ENCODE measurements at places on chromosomes 6 and 20.

DNA sequence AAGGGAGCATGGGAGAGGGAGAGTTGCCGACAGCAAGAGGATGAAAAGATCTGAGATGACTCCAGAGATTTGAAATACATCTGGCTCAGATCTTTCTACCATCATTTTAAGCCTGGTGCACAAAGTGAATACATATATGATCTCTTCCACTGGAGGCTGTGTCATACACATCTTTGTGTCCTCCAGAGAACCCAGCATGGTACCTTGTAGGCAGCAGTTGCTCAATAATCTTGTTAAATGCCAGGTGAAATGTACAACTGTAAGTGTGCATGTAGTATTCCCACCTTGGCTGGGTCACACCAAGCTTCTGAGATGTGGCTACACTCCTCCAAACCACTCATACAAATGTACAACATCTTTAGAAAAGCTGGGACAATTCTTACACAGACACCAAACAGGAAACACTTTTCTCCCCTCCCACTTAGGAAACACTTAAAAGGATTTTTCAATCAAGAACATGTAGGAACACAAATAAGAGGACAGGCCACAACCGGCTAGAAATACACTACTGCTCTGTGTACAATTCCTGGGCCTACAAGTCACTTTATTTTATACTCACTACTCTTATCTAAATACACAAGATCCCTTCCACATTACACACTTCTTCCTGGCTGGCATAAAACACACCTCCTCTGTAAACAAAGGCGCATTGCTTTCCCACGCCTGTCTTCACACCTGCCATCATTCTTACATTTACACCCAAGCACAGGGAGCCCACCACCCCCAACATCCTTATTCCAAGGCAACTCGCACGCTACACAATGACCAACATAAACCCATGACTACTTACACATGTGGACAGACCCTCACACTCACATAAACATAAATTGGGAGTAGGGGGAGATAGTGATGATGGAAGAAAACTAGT, 3.8 kb upstream of the IER3 start:
- DNase-seq, result no peak

- peak; percentile 31 for DNase-seq
Observed at GRCh38 chr6:116528780-116529179, 16.7 kb downstream of the TRAPPC3L start.

- DNase-seq, result no peak
Observed at GRCh38 chr6:45915780-45916468, 99.7 kb downstream of the CLIC5 start.

DNA sequence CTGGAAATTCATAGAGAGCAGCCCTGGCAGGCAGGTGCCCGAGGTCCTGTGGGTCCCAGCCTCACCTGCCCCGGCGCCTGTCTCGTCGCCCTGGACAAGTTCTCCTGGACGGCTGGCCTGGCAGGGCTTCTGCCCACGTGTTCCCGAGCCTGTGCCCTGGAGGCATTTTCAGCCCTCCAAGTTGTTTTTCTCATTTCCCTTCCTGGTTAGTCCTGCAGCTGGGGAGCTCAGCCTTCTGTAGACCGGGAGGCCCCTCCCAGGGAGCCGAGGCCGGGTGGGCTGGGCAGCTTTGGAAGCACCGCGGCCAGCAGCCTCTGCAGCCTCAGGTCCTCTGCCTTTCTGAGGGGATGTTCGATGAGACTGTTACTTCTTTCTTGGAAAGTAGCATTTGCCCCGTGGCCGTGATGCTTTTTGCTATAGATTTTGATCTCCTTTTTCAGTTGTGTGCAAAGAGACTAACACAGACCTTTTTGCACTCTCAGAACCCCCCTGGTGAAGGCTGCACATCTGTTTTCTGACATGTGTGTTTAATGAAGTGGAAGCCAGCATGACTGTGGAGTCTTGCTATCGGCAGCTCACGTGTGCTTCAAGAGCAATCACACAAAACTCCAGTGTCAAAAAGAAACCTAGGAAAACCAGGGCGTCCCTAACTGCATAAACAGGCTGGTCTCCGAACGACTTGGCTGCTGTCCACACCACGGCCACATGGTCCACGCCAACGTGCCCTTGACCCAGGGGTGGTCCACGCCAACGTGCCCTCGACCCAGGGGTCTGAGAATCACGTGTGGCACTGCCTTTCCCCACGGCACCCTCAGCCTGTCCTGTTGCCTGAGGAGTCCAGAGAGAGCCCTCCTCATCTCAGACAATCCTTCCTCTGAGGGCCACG, 207.5 kb downstream of the SMOC2 start:
- no peak for DNase-seq

GRCh38 chr20:519999-520398, 23.6 kb downstream of the CSNK2A1 start:
- no peak for DNase-seq

GRCh38 chr6:25954756-25955155, 7.8 kb upstream of the TRIM38 start:
- DNase-seq, result no peak

DNA sequence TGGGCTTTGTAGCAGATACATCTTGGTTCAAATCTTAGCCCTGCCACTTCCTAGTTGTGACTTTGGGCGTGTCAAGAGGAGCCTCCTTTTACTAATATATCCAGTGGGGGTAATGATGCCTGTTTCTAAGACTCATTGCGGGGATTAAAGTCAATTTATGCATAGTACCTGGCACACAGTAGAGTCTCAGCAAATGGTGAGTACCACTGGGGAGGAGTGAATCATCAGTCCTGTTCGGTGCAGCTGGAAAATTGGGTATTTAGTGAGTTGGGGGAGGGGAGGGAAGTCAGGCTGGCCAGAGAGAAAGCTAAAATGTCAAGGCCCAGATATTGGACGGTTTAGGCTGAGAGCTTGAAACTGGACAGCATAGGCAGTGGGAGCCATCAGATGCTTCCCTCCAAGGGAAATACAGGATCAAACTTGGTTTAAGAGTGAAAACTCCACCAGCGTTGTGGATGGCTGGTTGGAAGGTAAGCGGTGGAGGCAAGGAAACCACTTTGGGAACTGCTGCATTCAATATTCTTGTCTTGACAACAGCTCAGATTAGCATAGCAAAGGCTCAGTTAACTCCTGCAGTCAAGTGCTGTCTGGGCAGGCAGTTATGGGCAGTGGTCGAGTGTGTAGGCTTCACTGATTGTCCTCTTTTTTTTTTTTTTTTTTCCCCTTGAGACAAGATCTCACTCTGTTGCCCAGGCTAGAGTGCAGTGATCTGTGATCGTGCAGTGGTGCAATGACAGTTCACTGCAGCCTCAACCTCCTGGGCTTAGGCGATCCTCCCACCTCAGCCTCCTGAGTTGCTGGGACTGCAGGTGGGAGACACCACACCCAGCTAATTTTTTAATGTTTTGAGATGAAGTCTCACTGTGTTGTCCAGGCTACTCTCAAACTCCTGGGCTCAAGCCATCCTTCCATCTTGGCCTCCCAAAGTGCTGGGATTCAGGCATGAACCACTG, 12.9 kb downstream of the PPP1R16B start:
- DNase-seq, result no peak

GRCh38 chr6:111540681-111541025, 57.6 kb upstream of the REV3L start:
- DNase-seq, result no peak

DNA sequence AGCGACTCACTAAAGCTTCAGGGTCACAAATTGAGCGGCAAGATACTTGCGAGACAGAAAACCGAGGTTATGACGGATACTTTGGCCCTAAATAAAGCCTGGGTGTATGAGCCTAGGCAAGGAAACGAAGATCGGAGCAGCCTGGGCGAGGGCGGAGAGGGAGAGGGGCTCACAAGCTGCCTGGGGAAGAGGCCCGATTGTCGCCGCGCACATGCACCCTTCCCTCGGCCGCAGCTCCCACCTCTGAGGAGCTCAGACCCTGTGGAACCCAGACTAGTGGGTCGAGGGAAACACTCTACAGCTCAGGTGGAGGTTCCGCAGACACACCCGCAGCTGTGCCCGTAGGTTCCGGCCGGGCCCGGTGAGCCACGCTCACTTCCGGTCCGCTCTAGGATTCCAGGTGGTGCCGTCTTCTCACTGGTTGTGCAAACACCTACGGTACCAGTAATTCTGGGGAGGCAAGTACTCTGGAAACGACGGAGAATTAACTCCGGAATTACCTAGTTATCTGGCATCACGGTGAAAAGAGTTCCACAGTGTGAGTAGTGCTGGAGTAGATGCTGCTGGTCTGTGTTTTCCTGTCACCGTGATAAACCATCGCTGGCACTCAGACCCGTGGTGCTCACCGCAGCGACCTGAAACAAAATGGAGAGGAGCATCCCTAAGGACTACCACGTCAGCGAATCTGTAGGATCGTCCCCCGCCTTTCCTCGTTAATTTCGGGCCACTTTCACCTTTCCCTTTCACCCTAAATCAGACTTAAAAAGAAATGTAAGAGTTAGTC, 61.5 kb downstream of the GPX5 start:
- peak; percentile 40 for DNase-seq

- DNase-seq, result no peak
Observed at GRCh38 chr6:1473166-1473565, 83.8 kb downstream of the FOXF2 start.

DNA sequence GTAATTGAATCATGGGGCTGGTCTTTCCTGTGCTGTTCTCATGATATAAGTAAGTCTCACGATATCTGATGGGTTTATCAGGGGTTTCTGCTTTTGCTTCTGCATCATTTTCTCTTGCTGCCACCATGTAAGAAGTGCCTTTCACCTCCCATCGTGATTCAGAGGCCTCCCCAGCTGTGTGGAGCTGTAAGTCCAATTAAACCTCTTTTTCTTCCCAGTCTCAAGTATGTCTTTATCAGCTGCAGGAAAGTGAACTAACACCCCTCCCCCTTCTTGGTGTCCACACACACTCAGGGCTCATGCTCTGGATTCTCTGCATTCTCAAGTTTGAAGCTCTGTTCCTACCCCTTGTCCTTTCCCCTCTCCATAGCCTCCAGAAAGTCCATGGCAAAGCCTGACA, 107.1 kb downstream of the THBS2 start:
- DNase-seq, result peak; percentile 42

DNA sequence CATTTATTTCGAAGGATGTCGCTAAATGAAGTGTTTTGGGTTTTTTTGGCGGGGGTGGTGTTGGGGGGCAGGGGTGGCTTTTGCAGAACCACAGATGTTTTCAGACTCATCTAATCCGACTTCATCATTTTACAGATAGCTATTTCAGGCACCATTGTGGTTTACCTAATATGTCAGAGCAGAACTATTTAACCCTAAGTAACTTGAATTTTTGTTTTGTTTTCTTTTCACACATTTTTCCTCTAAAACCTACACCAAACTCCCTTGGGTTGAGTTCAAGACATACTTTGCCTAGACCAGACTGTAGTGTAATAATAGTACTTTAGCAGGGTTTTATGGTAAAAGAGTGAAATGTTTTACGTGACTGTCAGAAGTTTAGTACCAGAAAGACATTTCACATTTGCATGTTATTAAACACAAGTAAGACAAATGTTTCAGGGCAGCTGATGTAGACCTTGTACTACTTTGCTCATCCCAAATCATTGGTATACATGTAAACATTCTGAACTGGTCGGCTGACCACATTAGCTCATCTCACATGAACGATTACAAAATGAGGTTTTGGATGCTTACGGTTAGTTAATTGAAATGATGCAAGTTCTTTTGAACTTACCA, 37.7 kb downstream of the MAP3K4 start:
- DNase-seq, result peak; percentile 80
